ENCODE measurements at places on chromosomes 1 and 21.
A peak's percentile ranks its signal among the peaks of the same experiment; 100 is the strongest.

- DNase-seq = no peak
These were observed 95.2 kb upstream of the ADAR start for GRCh38 chr1:154703170-154703569.

DNA sequence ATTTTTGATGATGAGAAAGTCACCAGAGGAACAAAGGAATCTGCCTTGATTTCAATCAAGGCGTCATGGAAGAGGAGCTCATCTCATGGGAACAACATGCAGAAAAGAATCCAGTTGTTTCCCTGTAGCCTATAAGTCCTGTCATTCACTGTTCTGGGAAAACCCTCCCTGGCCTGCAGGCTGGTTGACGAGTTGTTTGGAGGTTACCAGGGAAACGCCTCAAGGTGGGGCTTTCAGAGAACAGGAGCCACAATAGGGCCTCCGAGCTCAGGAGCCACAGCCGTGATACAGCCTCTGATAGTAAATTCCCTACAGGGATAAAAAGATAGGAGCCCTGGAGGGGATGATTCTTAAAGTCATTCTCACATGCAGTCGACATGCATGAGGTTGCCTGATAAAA lies 135.2 kb downstream of the PSMG1 start:
- no peak for DNase-seq

DNA sequence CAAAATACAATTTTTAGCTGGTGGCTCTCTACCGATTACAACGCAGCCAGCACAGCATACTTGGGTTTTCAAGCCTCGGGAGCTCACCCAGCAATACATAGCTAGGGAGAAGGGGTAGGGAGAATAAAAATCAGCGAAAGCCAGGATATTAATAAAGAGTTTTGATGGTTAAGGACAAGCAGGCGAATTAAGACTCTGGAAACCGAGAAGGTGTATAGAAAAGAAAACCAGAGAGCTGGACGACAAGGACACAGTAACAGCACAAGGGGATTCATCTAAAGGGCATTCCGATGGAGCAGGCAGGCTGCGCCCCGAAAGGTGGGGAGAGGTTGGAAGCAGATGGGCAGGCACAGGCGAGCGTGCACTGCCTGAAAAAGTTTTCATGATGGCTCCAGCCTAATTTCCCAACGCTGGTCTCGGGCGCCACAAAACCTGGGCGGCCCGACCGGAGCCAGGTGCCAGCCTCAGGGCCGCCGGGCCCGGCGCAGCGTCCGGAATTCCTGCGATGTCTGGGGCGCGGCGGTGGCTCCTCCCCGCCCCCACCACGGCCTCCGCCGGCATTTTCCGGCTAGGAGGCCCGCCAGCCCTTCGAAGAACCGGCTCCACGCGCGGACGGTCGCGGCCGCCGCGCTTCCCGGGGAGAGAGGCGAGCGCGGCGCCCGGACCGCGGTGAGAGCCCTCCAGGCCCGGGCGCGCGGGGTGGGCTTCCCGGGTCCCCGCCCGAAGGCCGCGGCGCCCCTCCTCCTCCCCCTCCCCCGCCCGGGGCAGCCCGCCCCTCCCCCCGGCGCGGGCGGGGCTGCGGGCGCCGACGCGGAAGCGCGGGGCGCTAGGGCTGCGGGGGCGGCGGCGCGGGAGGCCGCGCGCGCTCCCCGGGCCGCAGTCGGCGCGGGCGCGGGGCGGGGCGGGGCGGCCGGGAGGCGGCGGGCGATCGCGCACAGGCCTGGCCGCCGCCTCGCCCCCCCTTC lies 774 bp upstream of the DYRK1A start:
- DNase-seq = peak; percentile 69

- no peak for DNase-seq
These were observed 338.6 kb upstream of the SNX7 start for GRCh38 chr1:98322966-98323365.

GRCh38 chr1:18422076-18422777 lies 58.5 kb upstream of the KLHDC7A start:
- DNase-seq = no peak

DNA sequence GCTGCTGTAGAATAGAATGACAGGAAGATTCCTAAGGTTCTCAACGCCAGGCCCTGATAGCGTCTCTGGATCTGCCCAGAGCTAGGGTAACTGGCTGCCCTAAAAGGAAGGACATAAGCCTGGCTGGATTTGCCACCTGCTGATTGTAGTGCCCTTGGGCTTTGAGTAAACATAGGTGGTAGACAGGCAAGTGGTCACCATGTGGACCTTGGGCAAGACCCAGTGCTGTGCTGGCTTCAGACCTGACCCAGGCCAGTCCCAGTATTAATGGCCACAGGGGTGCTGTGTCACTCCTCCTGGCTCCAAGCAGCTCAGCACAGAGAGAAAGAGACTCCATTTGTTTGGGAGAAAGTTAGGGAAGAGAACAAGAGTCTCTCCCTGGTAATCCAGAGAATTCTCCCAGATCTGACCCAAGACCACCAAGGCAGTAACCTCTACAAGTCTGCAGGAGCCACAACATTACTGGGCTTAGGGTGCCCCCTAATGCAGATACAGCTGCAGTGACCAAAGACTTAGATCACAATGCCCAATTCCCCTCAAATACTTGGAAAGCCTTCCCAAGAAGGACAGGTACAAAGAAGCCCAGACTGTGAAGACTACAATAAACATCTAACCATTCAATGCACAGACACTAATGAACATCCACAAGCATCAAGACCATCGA lies 44.5 kb downstream of the PHTF1 start:
- DNase-seq = no peak

- DNase-seq = no peak
These were observed 242.3 kb downstream of the TOMM20 start for GRCh38 chr1:234886081-234886984.

GRCh38 chr1:9537863-9538668 lies 1.2 kb upstream of the SLC25A33 start:
- no peak for DNase-seq

DNA sequence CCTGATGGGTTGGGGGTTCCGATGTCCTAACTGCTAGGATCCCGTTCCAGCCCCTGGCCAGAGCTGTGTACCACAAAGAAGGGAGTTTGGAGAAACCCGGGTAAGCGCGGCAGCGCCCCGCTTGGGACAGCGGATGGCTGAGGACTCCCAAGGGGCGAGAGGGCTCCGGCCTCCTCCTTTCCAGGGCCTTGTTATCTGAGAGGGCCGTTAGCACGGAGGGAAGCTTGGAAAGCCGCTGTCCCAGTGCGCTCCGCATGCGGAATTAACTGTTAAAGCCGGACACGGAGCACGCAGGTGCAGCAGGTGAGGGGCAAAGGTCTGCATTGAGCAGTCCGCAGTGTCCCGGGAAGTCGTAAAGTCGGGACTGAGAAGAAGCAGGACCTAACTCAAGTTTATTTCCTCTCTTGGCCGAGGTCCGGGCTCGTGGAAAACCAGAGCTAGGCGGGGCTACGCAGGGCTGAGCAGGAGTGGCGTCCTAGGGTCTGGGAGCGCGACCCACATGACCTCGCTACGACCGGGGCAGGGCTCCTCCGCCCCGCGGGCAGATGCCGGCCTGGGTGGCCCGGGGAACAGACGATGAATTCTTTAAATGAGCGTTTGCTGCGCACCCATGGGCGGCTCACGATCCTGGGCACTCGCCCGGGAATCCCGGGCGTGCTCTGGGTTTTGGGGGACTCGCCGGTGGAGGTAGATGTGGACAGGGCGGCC lies 4.5 kb downstream of the LHX4 start:
- DNase-seq = no peak

DNA sequence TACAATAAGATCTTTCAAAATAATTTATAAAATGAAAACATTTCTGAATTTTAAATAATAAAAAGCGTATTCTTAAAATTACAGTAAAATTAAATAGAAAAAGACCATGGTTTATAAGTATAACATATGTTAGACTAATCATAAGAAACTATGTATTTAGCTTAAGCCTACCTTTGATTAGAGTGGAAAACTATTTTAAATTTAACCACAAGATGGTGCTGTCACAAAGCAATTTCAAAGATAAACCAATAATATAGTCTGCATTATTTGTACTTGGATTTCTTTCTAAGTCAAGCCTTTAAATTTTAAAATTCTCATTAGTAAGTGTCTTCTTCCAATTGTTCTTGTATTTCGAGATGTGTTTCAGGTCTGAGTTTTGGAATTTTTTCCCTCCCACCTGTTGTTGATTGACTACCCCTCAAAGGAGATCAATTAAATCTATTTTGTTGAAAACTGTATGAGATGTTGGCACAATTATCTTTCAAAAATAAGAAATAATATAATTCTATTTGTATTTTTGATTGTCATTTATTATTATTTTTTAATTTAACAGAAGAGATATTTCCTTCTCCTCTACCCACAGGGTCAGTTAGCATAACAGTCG lies 459.8 kb downstream of the KCNT2 start:
- DNase-seq = peak; percentile 37

- DNase-seq = no peak
These were observed 9.6 kb upstream of the C8B start for GRCh38 chr1:56975446-56975845.

DNA sequence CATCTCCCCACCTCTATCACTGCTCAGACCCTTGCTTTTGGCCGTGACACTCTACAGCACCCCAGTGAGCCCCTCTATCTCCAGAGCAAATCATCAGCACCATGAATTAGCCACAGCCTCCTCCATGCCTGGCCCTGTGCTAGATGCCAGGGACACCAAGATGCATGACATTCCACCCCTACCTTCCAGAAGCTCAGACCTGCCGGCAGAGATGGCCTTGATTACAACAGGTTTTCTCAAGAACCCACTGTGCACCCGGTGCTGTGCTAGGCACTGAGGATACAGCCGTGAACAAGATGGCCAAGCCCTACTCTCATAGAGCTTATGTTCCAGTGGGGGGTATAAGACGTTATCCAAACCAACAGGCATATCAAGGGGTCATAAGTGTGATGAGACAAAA lies 30.6 kb downstream of the CDK18 start:
- no peak for DNase-seq

DNA sequence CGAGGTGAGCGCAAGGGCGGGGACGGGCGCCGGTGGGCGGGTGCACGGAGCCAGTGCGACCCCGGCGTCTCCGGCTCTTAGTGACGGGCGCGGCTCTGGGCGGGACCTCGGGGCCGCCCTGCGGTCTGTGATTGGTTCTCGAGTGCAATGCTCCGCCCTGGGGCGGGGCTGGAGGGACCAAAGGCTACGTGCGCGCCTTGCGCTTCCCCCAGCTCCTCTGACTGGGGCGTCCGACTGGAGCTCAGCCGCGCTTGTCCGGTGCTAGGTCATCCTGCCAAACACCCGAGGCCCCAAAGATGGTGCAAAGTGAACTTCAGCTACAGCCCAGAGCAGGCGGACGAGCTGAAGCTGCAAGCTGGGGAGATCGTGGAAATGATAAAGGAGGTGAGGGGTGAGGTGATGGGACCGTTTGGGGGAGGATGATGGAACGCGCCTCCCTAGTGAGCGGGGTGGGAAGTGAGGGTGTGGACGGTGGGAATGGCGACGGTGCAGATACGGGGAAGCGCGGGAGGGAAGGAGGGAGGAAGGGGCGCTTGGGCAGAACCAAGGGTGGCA lies 811 bp downstream of the SH3D21 start:
- peak; percentile 95 for DNase-seq

- no peak for DNase-seq
These were observed 47.6 kb downstream of the SSBP3 start for GRCh38 chr1:54358503-54359168.

DNA sequence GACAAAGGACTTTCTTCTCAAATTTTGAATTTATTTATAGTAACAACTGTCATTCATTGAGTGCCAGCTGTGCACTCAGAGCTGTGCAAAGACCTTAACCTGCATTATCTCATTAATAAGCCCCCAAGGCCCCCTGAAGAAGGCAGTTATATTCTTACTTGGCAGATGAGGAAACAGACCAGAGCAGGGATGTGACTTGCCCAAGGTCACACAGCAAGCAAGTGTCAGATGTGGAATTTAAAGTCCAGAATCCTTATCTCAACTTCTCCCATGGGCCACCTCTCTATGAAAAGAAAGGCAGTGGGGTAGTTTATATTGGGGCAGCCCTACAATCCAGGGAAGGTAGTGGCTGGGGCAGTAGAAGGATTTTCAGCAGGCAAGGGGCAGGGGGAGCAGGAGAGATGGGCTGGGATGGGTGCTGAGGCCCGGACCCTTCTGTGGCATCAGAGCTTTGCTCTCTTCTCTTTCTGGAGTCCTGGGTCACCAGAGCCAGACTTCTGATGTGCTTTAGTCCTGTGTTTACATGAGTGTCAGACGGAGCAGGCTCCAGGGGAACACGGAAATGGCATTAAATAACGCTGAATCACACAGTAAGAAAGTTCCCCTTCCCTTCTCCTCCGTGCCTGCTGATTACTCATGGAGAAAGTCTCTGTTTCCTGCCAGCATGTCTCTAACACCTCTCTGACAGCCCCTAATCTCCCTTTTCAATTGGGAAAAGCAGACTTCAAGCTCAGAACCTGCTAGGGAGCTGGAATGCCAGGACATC lies 39.5 kb downstream of the EPHB2 start:
- no peak for DNase-seq

- DNase-seq = peak; percentile 27
These were observed 166.9 kb downstream of the TOMM20 start for GRCh38 chr1:234961456-234962339.

GRCh38 chr1:4971666-4972065 lies 317.3 kb downstream of the AJAP1 start:
- DNase-seq = no peak

GRCh38 chr1:25109531-25109951 lies 122.8 kb downstream of the SYF2 start:
- DNase-seq = peak; percentile 63

- no peak for DNase-seq
These were observed 73.6 kb downstream of the ZZZ3 start for GRCh38 chr1:77608893-77609292.

GRCh38 chr1:151192047-151192446 lies 2.0 kb upstream of the VPS72 start:
- DNase-seq = no peak

GRCh38 chr1:46575300-46575699 lies 23.9 kb upstream of the KNCN start:
- DNase-seq = no peak

- DNase-seq = no peak
These were observed 1.0 kb upstream of the SAMD13 start for GRCh38 chr1:84300501-84300900.

DNA sequence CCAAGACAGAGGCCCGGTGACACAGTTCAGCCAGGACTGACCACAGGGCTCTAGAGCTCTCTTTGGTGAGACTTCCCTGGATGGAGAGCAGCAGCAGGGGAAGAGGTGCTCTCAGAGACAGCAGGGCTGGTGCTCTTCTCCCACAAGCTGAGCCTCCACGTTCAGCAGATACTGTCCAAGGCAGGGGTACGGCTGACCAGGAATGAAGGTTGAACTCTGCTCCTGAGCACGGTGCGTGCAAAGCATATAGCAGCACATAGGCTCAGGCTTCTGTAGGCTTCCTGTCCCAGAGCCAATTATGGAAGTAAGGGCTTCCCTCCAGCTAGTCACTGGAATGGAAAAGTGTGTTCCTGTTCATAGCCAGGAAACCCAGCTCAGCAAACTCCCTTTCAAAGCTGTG lies 23.9 kb downstream of the DMBX1 start:
- no peak for DNase-seq

DNA sequence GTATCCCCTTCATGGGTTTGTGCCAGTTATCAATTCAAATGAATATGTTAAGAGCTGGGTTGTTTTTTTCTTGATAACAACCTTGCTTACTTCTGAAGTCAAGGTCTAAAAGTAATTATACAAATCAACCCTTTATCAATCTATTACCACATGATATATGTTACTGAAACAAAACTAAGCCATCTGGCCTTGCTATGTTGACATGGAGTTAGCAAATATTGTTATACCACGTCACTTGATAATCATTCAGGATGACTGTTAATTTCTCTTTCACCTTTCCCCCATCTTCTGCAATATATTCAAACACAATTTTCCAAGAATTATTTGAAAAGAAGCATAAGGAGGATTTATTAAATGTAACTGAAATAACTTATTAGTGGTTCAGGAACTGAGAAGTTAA lies 72.6 kb downstream of the DTL start:
- no peak for DNase-seq
